Upper lobe of right lung (tissue), 1 donor: ENCODE measurements at places on chromosomes 16 and 17. TPM values are rescaled to one million over a fixed set of nuclear protein-coding genes. Genes with fewer than 3 reads are reported as not detected.

- DNase-seq: no peak
Measured at GRCh38 chr16:87922250-87922871, 14.0 kb downstream of the CA5A start.

The NOG gene
- total RNA-seq: 2.3 TPM

The UBN1 gene
- total RNA-seq: 36.6 TPM

The CHST4 gene
- total RNA-seq: 0.38 TPM

- no peak for DNase-seq
Measured at GRCh38 chr17:36921095-36921851, 16.0 kb upstream of the LHX1 start.

DNA sequence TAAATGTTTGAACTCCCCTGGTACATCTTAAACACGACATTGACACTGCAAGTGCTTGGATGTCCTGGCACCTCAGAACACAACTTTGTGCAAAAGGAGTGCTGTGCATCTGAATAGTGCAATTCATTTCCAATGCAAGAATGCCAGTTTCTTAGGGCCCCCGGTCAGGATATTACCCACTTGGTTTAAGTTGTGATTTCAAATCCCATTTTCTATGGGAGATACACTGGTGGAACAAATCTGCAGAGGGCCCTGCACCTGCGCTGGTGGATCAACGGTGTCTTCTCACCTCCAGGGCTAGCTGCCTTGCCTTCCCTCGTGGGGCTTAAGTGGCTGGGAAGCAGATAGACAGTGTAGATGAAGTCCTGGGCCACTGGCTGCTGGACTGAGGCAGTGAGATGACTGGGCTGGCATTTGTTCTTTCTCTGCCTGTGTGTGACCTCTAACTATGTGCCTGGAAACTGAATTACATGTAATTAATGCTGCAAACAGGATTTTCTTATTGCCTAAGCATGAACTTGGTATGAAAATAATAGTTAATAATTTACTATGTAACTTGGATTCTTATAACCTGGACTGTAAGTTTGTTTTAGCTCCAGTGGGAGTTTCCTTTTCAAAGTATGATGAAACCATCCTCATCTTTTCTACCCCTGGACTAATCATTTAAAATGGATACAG lies 20.9 kb downstream of the HAPSTR1 start:
- DNase-seq: no peak

DNA sequence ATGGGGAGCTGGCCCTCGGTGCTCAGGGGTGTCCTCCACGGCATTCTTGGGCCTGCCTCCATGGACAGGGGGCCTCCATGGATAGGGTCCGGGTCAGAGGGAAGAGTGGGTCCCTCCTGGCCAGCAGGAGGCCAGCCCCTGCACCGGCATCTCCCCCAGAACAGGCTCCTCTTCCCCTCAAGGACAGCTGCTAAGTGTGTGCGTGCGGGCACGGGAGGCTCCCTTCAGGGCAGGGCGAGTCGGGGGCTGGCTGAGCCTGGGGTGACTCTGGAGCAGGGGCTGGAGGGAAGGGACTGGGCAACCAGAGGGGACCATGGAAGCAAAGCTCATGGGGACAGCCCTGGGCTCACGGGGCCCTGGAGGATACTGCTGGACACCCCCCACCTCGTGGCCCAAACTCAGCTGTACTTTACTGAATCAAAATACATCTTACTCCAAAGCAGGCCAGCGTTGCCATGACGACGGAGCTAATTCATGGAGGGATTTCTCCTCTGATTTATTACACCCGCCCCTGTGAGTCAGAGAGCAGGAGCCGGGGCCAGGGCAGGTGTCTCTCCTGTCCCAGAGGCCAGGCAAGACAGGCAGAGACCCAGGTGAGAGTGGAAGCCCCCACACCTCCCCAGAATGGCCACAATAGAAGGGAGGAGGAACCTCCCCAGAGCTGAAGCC lies 2.1 kb downstream of the CASKIN1 start:
- no peak for DNase-seq

GRCh38 chr17:1511756-1512321 lies 4.6 kb downstream of the INPP5K start:
- no peak for DNase-seq

The TBC1D3K gene
- not detected for total RNA-seq

GRCh38 chr17:35545150-35545549 lies 7.7 kb upstream of the SLFN12L start:
- no peak for DNase-seq

GRCh38 chr16:54080524-54081008 lies 206.0 kb downstream of the IRX3 start:
- no peak for DNase-seq

GRCh38 chr16:10751291-10751697 lies 7.7 kb downstream of the NUBP1 start:
- no peak for DNase-seq

DNA sequence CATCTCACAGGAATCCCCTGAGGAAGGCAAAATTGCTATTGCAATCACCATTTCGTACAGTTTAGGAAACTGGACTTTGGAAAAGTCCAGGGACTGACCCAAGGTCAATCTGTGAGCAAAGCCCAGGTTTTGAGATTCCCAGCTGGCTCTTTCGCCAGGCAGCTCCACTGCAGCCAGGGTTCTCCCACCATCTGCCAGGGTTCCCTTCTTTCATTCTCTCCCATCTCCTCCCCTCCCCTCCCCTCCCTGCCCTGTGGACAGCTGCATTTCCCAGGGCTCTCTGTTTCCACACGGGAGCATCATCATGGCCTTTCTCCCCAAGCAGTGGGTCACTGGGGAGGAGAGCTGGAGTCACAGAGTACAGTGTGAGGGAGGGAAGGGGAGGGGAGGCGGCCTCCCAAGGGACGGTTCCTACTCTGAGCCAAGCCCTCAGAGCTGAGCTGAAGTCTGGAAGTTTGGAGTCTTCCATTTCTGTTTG lies 11.9 kb upstream of the GSDMA start:
- DNase-seq: no peak

The NRN1L gene
- 0.69 TPM for total RNA-seq

The KIF2B gene
- total RNA-seq: not detected

The KRT9 gene
- total RNA-seq: not detected

The TP53I13 gene
- total RNA-seq: 51.9 TPM

GRCh38 chr17:28154214-28154613 lies 111.7 kb downstream of the NLK start:
- no peak for DNase-seq
